C1 segment of cervical spinal cord (tissue), 14 donors: ENCODE measurements at places on chromosomes 6 and 20.

- no peak for DNase-seq
Measured at GRCh38 chr6:47221565-47221964, 88.1 kb downstream of the TNFRSF21 start.

- no peak for DNase-seq
Measured at GRCh38 chr6:46465294-46466165, 25.7 kb downstream of the RCAN2 start.

- DNase-seq, result peak; percentile 23
Measured at GRCh38 chr20:50272030-50272723, 81.5 kb downstream of the CEBPB start.

- no peak for DNase-seq
Measured at GRCh38 chr20:45861221-45862075, 4.0 kb downstream of the ZSWIM3 start.

- DNase-seq, result no peak
Measured at GRCh38 chr20:39886650-39887190, 802.3 kb downstream of the MAFB start.

- no peak for DNase-seq
Measured at GRCh38 chr20:32421290-32421689, 63.2 kb downstream of the ASXL1 start.

- DNase-seq, result no peak
Measured at GRCh38 chr6:101015541-101015940, 134.4 kb upstream of the ASCC3 start.

DNA sequence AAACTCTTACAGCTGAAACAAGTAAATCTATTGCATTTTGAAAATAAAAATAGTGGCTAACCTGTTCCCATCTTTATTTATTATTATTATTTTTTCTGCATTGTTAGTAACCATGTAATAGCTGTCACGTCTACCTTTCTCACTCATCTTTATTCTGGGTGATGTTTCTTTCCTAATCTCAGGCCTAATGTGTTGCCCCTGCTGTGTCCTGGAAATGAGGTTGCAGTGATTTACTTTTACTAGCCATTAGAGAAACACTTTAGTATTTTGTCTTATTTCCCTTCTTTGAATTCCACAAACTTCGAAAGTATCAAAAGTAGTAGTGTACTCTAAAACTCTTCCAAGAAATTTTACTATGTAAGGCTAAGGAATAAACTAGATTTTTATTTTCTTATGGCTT lies 546.9 kb downstream of the GRIK2 start:
- DNase-seq, result no peak

DNA sequence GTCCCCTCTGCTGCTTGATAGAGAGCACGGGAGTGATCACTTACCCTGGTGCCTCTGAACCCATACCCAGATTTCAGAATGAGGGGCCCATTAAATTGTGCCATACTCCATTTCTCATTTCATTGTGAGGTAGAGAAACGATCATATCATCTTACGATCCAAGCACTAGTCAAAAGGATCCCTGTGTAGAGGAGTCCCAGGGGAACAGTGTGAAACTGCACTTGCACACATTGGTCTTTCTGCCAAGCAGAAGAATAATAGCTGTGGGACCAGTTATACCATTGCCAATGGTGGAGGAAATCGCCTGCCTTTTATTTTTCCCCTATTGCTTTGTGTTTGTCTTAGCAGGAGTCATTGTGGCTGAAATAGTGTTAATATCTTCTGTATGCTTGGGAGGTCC lies 161.9 kb downstream of the FARS2 start:
- DNase-seq, result no peak
